ENCODE measurements at places on chromosomes 16 and 17.

- no peak for DNase-seq
These were observed 31.4 kb upstream of the ADCY7 start for GRCh38 chr16:50234771-50235556.

GRCh38 chr16:31090540-31090939, 1.8 kb upstream of the PRSS53 start:
- DNase-seq = no peak

DNA sequence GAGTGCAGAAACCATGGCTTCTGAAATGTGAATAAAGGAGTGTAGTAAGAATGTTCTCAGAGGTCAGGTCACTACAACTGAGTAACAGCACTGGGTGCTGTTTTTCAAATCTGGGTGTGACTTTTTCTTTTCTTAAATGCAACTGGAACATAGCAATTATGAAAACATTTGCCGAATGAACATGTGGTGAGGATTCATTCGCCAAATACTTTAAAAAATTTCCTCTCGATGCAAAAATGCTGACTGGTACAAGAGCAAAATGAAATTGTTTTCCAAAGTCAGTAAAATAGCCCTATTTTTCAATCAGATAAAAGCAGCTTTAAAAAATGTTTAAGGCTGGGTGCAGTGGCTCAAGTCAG, 18.6 kb downstream of the ZDHHC7 start:
- no peak for DNase-seq

DNA sequence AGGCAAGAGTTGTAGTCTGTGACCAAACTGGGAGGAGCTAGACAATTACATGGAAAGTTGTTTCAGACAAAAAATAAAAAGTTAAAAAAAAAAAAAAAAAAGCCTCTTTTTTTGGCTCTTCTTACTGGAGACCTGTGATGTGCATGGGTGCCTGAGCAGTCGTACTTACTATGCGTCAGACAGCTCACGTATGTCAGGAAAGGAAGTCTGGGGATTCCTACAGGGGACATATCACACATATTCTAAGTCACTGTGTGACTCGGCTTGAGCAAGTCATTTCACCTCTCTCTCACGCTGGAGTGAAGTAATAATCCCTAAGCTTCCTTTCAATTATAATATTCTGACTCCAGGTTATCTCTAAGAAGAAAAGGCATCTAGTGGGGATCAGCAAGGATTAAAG, 6.0 kb downstream of the SLFN14 start:
- DNase-seq = no peak

DNA sequence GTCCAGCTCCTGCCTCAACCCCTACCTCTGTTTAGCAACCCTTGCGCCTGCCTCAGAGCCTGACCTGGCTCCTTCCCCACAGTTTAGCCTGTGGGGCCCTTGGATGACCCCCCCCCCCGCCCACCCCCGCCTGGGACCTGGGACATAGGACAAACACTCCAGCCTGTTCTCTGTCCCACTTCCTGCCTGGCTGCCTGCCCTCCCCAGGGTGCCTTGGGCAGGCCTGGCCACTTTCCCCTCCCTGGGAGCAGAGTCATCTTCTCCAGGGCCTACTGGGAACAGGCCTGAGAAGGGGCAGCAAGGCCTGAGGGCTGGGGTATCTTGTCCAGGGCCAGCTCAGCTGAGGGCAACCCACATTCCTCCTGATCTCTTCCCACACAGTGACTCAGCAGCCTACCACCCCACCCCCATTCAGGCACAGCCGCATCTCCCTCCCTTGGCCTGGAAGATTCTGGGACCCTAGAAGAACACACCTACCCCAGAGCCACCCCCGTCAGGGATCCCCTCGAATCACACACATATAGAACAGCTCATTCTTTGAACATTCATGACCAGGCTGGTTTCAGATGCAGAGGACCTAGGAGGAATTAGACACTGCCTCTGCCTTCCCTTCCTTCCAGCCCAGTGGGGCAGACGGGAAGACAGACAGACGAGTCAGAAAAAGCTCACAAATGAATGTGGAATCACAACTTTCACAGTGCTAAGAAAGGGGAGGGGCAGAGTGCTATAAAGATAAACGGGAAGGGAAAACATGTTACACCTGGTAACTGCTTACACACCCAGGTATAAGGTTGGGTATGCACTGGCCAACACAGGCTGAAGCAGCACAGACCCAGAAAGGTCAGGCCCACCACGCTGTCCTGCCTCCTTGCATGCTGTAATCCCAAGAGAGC, 6.0 kb downstream of the FHOD1 start:
- no peak for DNase-seq

GRCh38 chr17:67993153-67993997, 2.9 kb downstream of the C17orf58 start:
- peak; percentile 81 for DNase-seq

DNA sequence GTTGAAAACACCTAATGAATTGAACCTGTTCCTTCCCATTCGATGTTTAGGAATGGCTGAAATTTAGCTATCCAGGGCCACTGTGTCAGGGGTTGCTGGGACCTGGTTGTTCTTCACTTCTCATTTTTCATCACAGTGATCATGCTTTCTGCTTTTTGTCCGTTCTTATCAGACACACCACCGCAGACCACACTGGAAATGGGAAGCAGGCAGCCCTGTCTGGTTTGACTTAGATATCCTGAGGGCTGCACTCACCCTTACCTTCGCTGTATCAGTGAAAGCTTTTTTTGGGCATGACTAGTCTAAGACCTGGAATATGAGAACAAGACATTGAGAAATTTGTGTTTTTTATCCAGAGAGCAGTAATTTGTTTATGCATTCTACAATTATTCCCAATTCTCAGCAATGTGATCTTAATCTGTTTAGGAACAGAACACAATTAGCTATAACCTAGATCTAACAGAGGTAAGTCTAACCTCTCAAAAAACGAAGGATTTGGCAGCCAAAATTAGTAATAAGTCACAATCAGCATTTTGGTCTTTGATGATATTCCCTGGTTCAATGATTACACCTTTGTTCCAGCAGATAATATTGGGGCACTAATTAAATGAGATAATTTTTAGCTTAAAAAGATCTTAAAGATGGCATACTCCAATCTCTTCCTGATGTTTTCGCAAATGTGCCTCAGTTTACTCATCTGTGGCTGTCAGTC, 126.0 kb upstream of the GOT2 start:
- DNase-seq = no peak

- DNase-seq = no peak
These were observed 8.1 kb downstream of the PNMT start for GRCh38 chr17:39676198-39676819.

DNA sequence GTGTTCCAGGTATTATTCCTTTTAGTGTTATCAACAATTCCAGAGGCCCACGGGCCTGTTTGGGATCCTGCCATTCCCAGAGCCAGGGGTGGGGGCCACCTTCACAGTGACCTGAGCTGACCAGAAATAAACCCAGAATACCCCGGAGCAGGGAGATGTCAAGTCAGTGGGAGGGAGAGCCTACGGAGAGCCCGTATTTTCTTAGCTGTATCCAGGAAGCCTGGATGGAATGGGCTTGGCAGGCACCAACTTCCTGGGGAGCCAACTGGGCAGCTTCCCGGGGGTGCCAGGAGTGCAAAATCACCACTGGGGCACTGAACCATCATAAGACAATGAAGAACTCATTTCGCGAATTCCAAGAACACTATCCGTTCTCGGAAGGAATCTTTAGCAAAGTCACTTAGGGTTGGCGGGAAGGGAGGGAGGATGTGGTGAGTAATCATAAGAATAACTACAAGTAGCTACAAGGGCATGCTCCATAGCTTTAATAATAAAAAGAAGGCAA, 13.2 kb upstream of the MRTFB start:
- DNase-seq = no peak

GRCh38 chr16:27242868-27243590, 25.5 kb downstream of the NSMCE1 start:
- no peak for DNase-seq
